ENCODE measurements at places on chromosomes 13 and 19.

DNA sequence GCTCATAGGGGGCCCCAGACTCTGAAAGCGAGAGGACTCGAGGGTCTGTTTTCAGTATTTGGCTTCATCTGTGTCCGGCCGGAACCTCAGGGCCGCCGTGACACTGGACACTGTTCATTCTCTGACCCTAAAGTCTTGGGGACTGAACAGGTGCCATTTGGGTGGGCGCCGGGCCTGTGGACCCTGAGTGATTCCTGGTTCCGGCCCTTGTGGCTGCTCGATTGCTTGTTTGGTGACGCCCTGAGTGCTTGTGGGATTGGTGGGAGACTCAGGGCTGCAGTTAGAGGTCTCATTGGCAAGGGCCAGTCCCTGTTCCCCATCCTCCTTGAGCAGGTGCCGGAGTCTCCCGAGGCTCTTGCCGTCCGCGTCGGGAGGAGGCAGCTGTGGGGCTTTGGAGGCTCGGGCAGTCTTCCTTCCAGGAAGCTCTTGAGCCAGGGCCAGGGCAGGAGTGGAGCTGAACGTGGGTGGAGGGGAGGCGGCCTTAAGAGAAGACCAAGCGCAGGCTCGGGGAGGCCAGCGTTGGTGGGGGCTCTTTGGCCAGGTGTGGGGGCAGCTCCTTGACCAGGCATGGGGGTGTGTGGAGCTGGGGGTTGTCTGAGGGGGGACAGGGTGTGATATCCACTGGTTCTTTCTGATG, 4.7 kb downstream of the PTBP1 start:
- DNase-seq = no peak

DNA sequence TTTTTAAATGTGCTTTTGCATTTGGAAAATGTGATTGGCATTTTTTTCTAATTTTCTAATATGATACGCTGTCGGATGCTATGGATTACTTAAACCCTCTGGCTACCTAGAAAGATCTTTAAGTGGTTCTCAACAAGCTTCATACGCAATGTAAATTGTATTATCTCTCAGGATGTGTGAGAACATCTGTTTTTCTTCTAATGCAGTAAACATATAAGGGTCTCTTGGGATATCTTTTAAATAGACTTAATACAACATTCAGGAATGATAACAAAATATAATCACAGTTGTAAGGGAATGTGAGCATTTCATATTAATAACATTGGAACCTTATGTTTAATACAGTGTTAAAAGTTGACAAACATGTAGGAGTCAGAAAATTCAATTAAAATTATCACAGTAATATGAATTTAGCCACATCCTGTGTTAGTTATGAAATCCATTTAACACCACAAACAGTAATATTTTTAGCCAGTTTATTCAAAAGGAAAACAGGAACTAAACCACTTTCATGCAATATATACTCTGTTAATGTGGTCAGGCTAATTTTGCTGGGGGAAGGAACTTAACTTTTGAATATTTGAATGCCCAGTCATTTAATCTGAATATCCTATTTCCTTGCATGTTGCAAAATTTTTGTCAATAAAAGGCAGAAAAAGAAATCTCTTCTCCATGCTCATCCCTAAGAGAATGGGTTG, 15.0 kb upstream of the ALOX5AP start:
- peak; percentile 87 for DNase-seq

DNA sequence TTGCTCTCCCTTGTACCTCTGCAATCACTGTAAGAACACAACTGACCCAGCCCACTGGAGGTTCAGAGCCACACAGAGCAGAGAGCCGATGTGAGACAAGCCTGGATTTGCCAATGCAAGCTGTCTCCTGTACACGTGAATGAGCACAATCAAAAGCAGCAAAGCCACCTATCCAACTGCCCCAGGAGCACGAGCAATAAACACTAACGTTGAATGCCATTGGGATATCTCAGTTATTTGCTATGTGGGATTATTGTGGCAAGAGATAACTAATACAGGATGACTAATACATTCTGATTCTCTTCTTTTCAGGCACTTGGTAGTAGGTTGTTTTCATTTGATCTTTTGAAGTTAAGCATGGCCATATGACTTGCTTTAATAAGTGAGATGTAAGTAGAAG, 85.2 kb upstream of the FAM216B start:
- DNase-seq = no peak

GRCh38 chr13:42752731-42753130, 28.7 kb upstream of the FAM216B start:
- DNase-seq = peak; percentile 15

DNA sequence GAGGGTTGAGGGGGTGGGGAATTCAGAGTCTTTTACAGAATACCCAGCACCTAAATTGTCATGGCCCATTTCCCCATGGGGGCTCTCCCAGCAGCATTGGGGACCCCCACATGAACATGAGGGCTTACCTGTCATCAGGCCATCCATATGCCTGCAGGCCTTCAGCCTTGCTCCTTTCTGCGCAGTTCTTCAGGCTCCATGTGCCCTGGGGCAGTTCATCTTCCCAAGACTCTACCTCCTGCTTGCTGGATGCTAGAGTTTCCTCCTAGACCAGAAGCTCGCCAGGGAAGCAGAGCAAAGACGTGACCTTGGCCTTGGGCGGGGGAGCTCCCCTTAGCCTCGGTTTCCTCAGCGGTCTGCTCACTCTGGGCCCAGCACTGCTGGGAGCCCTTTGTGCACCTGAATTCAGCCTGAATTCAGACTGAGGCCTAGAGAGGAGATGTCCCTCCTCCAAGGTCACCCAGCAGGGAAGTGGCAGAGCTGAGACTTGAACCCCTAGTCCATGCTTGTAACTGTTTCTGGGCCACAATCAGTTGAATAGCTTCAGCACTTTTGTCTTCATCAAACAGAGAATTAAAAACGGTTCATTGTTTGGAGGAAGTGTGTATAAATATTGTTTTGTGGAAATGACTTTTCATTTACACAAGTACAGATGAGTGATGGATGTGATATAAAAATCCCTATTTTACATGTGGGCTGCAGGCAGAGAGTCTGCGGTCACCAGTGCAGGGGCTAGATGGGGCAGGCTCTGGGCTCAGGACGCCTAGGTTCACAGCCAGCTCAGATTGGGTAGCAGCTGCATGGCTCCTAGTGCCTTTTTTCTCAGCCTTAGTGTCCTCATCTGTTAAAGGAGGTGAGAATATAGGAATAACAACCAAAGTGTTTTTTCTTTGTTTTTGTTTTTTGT, 9.5 kb downstream of the PPP5C start:
- DNase-seq = no peak

GRCh38 chr19:4508698-4509097, 9.6 kb downstream of the PLIN4 start:
- no peak for DNase-seq

DNA sequence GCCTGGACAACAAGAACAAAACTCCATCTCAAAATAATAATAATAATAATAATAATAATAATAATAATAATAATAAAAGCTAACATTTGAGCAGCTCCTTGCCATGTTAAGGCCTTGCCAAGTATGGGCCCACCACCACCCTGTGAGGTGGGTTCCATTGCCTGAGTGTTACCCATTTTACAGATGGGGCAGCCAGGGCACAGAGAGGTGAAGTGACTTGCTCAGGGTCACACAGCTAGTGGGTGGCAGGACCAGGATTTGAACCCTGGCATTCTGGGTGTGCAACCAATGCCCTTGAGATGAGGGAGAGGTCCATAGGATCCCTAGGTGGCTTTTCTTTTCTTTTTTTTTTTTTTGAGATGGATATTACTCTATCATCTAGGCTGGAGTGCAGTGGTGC, 29.5 kb downstream of the ZSWIM4 start:
- no peak for DNase-seq

DNA sequence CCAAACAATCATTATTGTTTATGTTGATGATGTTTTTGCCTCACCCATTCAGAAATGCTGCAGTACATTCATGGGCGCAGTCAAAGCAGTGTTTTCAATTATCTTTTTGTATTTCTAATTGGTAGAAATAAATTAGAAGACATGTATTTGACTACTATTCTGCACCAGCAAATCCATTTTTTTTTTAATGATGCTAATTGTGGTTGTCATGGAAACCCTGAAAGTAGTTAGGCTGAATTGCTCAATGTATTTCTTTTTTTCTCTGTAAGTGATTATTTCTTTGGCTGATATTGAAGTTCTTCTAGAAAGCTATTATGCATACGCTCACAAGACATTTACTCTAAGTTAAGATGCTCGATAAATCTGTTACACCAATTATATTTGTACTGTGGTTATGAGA, 101.2 kb downstream of the RFC3 start:
- no peak for DNase-seq

GRCh38 chr19:1088416-1089010, 6.7 kb downstream of the POLR2E start:
- DNase-seq = peak; percentile 71

- no peak for DNase-seq
Observed at GRCh38 chr19:501646-502045, 5.4 kb downstream of the MADCAM1 start.

- DNase-seq = peak; percentile 92
Observed at GRCh38 chr13:77300176-77301037, 26.5 kb downstream of the MYCBP2 start.

GRCh38 chr19:10070730-10071446, 15.2 kb upstream of the SHFL start:
- DNase-seq = no peak

- peak; percentile 43 for DNase-seq
Observed at GRCh38 chr13:24217601-24218281, 57.2 kb downstream of the SPATA13 start.

DNA sequence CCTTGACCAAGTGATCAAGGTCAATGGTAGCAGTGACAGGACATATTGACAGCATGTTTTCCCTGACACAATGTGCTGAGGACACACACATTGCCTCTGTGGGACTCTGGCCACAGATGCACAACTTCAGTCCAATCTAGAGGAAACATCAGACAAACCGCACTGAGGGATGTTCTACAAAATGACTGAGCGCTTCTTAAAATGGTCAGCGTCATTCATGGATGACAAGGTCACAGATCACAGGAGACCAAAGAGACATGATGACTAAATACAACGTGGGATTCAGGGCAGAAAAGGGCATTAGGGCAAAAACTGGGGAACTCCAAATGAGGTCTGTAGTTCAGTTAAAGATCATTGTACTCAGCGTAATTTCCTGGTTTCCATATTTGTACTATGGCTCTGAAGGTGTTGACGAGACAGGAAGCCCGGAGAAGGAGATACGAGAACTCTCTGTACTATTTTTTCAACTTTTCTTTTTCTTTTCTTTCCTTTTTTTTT, 20.6 kb downstream of the PBX4 start:
- peak; percentile 94 for DNase-seq

DNA sequence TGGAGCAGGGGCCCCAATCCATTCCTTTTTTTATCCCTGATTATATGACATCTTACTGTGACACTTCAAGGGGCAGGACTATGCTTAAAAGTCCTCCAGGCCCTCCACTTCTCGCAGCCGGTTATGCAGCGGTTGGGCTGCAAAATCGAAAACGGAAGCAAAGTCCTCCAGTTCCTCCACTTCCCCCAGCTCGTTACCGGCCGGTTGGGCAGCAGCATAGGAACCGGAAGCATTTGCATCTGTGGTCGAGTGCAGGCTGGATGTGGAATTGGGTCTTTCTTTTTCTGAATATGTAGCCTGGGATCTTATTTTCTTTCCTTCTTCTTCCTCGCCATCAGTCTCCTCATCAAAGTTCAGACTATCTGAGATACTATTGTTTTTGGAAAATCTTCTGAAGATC, 46.1 kb downstream of the OXGR1 start:
- DNase-seq = no peak

GRCh38 chr19:33175886-33176669, 18.1 kb upstream of the LRP3 start:
- DNase-seq = peak; percentile 27

- no peak for DNase-seq
Observed at GRCh38 chr13:32073180-32073864, 41.7 kb downstream of the FRY start.

GRCh38 chr13:44096901-44097300, 217.2 kb downstream of the LACC1 start:
- peak; percentile 19 for DNase-seq

DNA sequence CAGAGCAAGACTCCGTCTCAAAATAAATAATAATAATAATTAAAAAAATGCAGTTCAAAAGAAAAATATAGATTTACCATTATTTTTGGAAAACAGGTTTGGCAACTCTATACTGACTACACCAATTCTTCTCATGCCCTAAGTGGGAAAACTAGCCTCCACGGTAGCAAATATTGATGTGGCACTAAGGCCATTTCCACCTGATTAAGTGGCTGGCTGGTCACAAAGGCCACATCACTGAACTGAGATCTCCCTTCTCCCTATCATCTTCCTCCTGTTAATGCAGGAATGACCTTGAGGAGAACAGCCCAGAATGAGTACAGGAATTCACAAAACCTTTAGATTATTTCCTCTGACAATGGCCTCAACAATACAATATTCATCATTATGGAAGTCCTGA, 18.6 kb downstream of the ZNF814 start:
- DNase-seq = no peak

GRCh38 chr19:1046836-1047695, 7.2 kb downstream of the ABCA7 start:
- DNase-seq = no peak

Data from suppressor macrophage treated with lipopolysaccharide for 1 hour (primary cell).